ENCODE measurements at places on chromosomes 2 and 18. TPM values are rescaled to one million over a fixed set of nuclear protein-coding genes. Genes with fewer than 3 reads are reported as not detected.

Gene SLC5A7
- total RNA-seq = not detected

Gene CFAP53
- total RNA-seq = 0.31 TPM

Gene SP140
- not detected for total RNA-seq

Gene PSTPIP2
- 3.6 TPM for total RNA-seq

Gene ADD2
- total RNA-seq = 4.7 TPM

Gene UGT1A8
- not detected for total RNA-seq

All from bladder microvascular endothelial cell (primary cell).